Activated B cell treated with CpG ODN at 0.5 μM for 24 hours (primary cell): ENCODE measurements at places on chromosomes 13 and 19. TPM values are rescaled to one million over a fixed set of nuclear protein-coding genes. Genes with fewer than 3 reads are reported as not detected.
A peak's percentile ranks its signal among the peaks of the same experiment; 100 is the strongest.

ZDHHC20 gene
- total RNA-seq, result 45.0 and 49.2 TPM in 2 replicates

CEACAM7 gene
- total RNA-seq, result not detected in 2 replicates

ADM5 gene
- total RNA-seq, result 6.8 and 9.5 TPM in 2 replicates

ZNF790 gene
- total RNA-seq, result 10.3 and 11.5 TPM in 2 replicates

DNA sequence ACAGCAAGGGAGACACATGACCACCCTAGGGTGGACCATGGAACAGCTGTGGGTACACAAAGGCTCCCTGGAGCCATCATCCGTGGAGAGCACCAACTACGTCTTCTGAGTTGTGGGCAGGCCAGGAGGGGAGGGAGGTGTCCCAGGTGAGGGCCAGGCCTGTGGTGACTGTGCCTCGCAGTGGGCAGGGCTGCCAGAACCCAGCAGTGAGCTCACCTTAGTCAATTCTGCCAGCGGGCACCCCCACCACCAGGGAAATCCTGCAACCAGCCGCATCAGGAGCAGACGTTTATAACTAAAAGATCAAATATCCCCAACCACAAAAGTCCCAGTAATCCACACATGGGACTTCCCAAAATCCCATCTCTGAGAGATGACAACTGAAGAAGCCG is 19.6 kb downstream of the ELL start:
- no peak for DNase-seq

GRCh38 chr13:48006396-48006795 is 5.3 kb upstream of the SUCLA2 start:
- no peak for DNase-seq

DNA sequence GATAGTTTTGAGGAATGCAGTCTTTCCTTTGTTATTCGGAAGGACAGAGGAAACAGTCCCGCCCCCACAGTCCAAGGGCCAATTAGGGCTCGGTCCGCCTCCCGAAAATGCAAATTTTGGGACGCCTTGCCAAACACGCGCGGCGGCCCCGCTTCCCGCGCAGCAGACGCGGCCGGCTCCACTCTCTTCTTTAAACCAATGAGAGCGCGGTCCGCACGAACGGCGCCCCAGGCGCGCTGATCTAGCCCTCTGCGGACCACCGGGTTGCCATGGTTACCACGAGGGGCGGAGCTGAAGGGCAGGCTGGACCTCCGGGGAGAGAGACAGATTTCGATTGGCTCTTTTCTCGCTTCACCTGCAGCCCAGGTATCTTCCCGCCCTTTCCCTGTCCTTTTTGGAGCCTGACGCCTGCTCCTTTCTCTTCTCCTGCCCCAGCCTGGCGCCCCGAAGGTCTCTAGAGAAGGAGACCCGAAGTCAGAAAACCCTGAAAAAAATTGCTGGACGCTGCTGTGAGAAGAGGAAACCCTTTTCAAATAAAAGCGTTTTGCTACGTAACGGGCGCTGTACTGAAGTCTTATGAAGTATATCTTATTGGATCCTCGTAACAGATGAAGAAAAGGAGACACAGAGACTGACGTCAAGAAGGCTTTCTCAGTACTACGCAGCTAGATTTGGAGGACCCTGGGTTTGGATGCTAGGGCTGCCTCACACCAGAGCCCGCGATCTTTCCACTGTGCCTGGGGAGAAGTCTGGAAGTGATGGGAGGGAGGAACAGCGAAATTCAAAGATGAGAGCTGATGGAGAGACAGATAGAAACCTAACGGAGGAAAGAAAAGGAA is 2.0 kb downstream of the PTH2 start:
- no peak for DNase-seq

DNA sequence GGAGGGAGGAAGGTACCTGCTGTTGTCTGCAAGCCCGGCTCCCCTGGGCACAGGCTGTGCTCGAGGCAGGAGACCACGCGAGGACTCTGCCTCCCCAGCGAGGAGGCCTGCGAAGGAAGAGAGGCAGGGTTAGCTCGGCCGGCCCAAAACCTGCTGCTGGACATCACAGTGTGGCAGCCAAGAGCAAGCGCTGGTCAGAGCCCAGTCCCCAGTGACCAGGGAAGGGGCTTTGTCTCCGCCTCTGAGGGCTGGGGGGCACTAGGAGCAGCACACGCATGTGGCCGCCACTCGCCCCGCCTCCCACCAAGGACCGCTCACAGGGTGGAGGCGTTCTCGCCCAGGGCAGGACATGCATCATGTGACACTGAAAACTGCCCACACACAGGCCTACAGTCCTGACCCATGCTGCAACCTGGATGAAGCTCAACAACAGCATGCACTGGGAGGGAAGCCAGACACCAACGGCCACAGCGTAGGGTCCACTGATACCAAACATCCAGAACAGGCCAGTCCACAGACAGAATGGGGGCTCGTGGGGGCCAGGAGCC is 8.5 kb downstream of the MIER2 start:
- DNase-seq, result no peak

- peak; percentile 85 for DNase-seq
Observed at GRCh38 chr19:7869453-7869909, 4.7 kb downstream of the PRR36 start.

DNA sequence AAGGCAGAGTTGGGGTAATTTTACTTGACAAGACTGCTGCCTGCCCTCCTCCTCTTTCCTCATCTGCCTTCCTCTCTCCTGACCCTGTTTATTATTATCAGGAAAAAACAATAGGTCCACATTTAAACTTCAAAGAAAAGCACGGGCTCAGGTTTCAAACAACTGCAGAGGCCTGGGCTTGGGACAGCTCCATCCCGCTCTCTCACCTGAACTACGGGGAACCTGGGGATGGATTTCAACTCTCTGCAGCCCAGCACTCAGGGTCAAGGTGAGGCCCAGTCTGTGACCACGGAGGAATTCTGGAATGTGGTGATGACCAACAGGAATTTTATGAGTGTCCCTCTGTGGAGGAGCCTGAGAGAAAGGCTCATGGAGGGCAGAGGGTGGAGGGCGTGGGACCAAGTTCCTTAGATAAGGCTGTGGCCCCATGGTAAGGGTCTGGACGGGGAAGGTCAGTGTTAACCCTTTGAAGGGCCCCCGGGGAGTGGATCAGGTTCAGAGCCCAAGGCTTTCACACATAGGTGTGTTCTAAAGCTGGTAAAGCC is 220.8 kb upstream of the MAB21L1 start:
- DNase-seq, result no peak

GRCh38 chr13:42625611-42626010 is 51.7 kb downstream of the TNFSF11 start:
- no peak for DNase-seq

DNA sequence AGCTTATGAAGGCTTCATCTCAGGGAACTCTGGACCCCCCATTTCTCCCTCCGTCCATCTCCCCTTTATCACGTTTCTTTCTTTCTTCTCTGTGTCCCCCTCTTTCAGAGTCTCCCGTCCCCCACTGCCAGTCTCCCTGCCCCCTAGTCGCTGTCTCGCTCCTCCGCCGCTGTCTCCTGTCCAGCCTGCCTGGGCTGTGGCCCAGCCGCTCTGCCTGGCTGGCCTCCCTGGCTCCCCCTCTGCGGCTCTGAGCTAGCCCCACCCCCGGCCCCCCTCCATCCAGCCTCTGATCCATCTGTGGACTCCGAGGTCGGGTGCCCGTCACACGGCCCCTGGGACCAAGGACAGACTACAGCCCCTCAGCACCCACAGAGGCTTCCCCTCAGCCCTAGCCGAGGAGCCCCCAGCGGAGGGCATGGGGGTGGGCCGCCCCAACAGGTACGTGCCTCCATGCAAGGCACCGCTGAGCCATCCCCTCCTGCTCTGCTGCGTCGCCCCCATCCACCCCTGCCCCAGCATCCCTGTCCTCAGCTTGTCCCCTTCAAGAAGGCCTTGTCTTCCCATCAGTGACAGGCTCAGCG is 1.1 kb upstream of the KCNJ14 start:
- no peak for DNase-seq

GRCh38 chr19:1949304-1950101 is 8.5 kb downstream of the CSNK1G2 start:
- no peak for DNase-seq

DNA sequence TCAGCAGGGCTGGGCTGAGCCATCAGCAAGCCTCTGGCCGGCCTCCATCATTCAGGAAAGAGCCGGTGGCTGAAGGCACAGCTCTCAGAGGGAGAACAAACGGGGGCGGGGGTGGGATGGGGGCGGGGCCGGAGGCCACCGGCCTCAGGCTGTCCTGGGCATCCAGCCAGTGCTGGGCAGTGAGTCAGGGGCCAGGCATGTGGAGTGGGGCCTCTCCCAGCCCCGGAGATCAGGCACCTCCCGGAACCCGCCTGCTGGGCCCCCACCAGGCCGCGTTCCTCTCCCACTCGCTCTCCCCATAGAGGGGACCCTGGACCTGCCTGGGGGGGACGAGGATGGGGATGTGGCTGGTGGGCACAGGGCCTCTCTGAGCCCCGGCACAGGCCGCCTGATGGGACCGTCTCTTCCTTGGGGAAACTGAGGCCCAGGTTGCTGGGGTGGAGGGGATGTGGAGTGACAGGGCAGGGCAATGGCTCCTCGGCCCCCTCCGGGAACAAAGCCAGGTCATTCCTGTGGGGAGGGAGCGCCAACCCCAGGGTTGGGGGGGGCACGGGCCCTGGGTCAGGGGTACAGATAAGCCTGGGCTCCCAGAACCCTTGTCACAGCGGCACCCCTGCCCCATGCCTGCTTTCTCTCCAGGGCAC is 12.9 kb downstream of the SPC24 start:
- DNase-seq, result no peak
